ENCODE measurements at places on chromosomes 3 and 15.

DNA sequence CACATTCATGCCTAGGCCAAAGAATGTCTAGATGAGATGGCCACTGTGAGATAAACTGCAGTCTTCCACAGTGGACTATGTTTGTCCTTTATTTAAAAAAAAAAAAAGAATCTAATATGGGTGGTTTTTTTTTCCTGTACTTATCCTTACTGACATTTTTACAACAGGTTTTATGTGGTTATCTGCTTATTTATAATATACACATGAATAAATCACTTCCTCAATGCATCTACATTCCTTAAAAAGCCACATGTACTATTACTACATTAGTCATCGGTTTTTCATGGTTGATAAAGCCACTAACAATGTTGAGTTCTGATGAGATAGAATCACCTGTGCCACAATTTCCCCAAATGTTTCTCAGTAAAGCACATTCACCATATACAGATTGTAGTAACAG, 341.3 kb upstream of the THBS1 start:
- no peak for DNase-seq

DNA sequence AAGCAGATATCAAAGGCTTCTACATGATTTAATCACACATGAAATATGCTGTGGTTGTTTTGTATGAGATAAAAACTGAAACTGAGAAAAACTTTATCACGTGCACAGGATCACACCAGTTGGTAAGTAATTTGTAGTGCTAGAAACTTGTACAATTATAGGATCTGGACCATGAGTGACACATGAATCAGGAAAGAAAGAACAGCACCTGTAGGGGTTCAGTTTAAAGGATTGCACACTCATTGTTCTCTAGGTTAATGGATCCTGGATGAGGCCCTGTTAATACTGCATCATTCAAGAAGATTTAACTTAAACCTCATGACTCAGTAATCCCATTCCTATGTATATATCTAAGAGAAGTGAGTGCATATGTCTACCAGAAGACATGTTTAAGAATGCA, 87.9 kb downstream of the STT3B start:
- no peak for DNase-seq

- DNase-seq, result no peak
Measured at GRCh38 chr3:139353920-139354556, 10.2 kb downstream of the MRPS22 start.

DNA sequence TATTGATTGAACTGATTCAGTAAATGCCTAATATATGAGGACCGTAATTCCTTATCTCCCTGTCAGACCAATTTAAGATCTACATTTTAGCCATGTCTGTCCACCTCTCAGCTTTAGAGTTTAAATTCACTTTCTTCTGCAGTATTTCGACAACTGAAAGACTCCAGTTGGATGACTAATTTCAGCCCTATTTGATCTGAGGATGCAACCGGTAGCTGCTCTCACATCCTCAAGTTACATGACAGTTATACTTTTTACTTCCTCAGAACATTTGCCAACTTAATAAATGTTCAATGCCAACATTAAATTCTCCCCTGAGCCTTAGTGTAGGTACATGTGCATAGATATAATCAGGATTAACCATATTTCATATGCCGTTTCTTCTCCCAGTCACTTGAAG, 2.5 kb upstream of the HHLA2 start:
- no peak for DNase-seq

GRCh38 chr3:47404955-47405790, 24.4 kb downstream of the PTPN23 start:
- DNase-seq, result no peak

DNA sequence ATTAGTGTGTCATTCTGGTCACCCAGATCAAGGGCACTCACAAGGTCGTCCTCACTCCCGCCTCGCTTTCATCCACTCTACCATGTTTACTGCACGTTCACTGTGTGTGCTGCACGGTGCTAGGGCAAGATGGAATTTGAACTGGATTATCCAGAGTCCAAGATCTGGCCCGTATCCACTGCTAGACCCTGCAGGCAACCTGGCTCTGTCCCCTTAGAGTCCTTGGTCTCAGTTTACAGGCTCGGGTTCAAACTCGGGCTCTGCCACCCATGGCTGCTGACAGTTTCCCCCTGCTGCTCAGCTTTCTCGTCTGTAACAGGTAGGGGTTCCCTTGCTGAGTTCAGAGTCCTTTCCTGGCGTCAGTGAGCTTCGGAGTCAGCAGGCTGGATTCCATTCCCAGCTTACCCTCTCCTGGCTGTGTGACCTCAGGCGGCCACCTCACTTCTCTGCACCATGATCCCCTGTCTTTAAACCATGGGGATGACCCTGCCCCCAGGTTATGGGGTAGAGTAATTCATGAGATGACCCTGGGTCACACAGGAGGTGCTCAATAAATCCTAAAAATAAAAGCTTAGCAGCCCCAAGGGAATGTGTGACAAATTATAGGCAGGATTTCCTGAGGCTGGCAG, 79.6 kb upstream of the SLC6A6 start:
- no peak for DNase-seq

DNA sequence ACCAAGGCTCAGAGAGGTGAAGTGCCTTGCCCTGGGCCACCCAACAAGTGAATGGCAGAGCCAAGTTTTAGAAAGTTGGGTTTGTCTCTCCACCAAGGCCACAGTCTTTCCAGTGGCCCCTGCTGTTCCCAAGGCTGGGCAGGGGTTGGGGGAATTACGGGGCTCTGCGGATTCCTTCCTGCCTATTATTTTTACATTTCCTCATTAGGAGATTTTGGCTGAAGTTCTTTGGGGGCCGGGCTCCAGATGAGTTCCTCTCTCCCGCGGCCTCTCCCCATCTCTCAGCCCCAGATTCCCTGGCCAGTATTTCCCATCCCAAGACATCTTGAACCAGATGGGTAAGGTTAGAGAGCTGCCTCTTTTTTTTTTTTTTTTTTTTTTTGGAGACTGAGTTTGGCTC, 44.0 kb upstream of the SMAD6 start:
- DNase-seq, result no peak

GRCh38 chr15:39934397-39935071, 619 bp downstream of the EIF2AK4 start:
- DNase-seq, result no peak

- DNase-seq, result no peak
Measured at GRCh38 chr15:77709135-77709886, 76.6 kb upstream of the LINGO1 start.

DNA sequence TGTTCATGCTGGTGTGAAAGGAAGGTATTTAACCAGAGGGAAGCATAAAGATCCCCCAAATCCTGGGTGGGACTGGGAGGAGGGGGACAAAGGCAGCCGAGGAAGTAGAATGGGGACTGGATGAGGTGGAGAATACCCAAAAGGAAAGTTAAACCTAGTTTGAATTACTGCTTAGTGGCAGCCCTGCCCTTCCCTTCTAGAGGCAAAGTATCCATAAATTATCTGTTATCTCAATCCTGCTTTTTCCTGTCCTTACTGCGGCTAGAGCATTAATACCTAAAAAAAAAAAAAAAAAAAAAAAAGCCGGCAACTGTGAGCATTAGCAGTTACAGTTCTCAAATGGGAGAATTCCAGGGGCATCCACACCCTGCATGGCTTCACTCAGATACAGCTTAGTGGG, 139.0 kb downstream of the RYR3 start:
- no peak for DNase-seq

- peak; percentile 51 for DNase-seq
Measured at GRCh38 chr15:77538793-77539497, 93.8 kb downstream of the LINGO1 start.

Measured in DMS79 (cell line).